ENCODE measurements at places on chromosomes 7 and 10. TPM values are rescaled to one million over a fixed set of nuclear protein-coding genes. Genes with fewer than 3 reads are reported as not detected.

CFAP69 gene
- total RNA-seq, result 15.0 TPM

CARD11 gene
- 4.8 TPM for total RNA-seq

PNLIP gene
- not detected for total RNA-seq

SH3PXD2A gene
- 71.3 TPM for total RNA-seq

TMEM178B gene
- 45.7 TPM for total RNA-seq

MAGI2 gene
- 198 TPM for total RNA-seq

TRIL gene
- total RNA-seq, result 33.7 TPM

AGBL3 gene
- 7.9 TPM for total RNA-seq

PRLHR gene
- total RNA-seq, result 1.5 TPM

HTR7 gene
- 1.6 TPM for total RNA-seq

MKX gene
- total RNA-seq, result 16.2 TPM

EPHA1 gene
- 0.80 TPM for total RNA-seq

SYT15 gene
- total RNA-seq, result 3.7 TPM

TEX36 gene
- total RNA-seq, result not detected

SLC16A12 gene
- total RNA-seq, result 0.19 TPM

EGR2 gene
- 1.6 TPM for total RNA-seq

FRMPD2 gene
- total RNA-seq, result 15.7 TPM

GPR141 gene
- 1.4 TPM for total RNA-seq

CHN2 gene
- 46.7 TPM for total RNA-seq

HSPA12A gene
- total RNA-seq, result 178 TPM

GALNT17 gene
- total RNA-seq, result 72.7 TPM
